Astrocyte of the hippocampus (primary cell): ENCODE measurements at places on chromosomes 13 and 19.

DNA sequence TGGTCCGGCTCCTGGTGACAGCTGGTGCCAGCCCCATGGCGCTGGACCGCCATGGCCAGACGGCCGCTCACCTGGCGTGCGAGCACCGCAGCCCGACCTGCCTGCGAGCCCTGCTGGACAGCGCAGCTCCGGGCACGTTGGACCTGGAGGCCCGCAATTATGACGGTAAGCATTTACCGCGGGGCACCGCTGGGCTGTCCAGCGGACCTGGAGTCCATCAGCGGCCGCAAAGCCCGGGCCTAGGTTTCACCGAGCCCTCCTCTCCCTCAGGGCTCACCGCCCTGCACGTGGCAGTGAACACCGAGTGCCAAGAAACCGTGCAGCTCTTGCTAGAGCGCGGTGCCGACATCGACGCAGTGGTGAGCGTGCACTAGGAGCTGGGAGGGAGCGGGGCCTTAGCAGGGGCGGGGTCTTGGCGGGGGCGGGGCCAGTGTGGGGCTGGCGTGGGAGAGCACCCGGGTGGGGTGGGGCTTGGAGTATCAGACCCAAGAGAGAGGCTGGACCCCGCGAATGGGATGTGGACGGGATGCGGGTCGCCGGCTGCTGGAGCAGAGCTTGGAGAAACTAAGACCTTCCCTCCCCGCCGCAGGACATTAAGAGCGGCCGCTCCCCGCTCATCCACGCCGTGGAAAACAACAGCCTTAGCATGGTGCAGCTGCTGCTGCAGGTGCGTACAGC lies 8.7 kb downstream of the BCL3 start:
- peak; percentile 74 for DNase-seq

- peak; percentile 47 for DNase-seq
Observed at GRCh38 chr13:74288361-74288911, 154.2 kb upstream of the KLF12 start.

DNA sequence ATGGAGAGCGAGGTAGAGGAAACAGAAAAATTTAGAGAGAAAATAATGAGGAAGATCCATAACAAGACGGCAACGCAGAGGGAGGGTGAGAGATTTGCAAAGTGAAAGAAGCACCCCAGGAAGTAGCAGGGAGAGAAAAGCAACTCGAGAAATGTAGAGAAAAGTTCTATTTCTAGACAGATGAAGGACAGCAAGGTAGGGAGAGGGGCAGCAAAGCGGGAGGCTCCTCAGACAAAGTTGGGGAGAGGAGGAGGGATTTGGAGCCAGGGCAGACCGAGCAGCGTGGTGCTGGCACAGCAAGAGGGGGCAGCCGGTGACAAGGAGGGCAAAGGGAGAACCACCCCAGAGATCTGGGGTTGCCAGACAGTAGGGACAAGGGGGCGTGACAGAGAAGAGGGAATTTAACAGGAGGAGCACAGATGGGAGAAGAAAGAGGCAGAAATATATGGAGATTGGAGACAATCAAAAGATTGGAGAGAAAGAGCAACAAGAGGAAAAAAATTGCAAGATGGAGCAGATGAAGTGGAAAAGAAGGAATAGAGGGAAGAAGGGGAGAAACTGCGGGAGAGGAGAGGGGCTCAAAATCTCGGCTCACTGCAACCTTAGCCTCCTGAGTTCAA lies 989 bp downstream of the ZNF766 start:
- peak; percentile 40 for DNase-seq

DNA sequence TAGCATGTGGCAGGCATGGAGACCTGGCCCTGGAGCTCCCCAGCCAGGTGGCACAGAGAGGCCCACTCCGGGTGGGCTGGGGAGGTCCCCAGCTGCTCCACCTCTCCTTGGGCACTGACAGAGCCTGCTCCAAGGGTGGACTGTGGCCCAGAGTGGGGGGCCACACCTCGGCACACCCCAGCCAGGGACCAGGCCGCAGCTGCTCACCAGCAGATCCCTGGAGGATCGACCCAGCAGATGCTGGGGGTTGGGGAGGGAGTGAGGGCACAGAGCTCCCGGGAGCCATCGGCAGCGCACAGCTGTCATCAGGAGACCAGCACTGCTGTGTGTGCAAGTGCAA lies 72.0 kb upstream of the KCTD15 start:
- no peak for DNase-seq

DNA sequence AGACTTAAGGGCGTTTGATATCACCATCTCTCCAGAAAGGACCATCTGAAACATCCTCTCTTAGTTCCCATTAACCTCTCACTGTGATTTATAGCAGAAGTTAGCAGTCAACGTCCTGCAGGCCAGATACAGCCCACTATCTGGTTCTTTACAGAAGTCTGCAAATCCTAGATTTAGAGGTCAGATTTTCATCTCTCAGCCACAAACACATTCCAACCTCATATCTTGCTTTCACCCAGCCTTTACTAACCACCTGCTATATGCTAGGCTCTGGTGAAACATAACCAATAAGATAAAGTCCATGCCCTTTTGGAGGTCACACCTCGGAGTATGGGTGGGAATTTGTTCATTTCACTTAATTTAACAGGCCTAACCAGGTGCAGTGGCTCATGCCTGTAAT lies 76.8 kb upstream of the CACNA1A start:
- DNase-seq, result no peak

- DNase-seq, result no peak
Observed at GRCh38 chr19:10052602-10053360, 33.3 kb upstream of the SHFL start.

DNA sequence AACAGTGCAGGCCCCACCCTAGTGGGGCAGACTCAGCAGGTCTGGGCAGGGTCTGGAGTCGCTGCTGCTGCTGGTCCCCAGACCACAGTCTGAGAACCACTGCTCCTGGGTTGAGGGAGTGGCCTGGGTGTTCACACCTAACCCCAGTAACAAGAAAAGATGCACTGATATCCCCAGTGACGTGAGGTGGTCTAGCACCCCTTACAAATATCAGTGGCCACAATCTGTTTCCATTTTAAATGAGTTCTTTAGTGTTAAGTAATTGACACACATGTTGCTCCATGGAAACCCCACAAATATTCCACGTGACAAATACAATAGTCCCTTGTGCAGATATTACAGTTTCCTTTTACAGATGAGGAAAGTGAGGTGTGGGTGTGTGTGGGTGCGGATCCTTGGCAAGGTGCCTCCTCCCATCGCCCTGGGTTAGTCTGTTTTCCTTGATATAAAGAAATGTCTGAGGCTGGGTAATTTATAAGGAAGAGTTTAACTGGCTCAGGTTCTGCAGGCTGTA lies 96.3 kb upstream of the GPR183 start:
- DNase-seq, result no peak

DNA sequence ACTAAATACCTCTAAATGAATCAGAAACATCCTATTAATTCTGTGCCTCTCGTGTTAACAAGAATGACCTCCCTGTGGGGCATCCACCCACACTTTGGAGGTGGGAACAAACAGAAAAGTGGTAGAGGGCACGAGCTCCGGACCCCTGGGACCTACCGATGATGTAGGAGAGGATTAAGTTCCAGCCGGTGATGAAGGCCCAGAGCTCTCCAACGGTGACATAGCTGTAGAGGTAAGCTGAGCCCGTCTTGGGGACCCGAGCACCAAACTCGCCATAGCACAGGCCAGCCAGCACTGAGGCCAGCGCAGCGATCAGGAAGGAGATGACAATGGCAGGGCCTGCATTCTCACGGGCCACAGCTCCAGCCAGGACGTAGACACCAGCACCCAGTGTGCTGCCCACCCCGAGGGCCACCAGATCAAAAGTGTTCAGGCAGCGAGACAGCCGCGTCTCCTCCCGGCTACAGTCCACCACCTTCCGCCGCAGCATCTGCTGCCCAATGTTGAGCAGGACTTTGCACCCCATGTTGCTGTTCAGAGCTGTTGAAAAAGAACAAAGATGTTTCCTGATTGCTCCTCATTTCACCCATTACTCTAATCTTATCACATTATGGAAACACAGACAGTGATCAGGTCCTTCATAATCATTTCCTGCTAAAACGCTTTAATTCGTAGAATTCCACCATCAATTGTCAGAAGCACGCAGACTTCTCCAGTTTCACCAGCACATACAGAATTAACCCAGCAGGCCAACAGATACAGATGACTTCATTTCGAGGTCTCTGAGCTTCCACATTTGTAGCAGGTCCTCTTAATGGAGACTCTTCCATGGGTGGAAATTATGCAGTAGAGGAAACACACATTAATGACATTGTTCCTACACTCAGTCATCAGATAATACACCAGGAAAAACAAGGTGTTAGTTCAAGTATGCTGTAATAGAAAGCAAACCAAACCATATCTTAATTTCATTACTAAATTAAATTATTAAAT lies 59.5 kb downstream of the SLC7A1 start:
- DNase-seq, result peak; percentile 25

DNA sequence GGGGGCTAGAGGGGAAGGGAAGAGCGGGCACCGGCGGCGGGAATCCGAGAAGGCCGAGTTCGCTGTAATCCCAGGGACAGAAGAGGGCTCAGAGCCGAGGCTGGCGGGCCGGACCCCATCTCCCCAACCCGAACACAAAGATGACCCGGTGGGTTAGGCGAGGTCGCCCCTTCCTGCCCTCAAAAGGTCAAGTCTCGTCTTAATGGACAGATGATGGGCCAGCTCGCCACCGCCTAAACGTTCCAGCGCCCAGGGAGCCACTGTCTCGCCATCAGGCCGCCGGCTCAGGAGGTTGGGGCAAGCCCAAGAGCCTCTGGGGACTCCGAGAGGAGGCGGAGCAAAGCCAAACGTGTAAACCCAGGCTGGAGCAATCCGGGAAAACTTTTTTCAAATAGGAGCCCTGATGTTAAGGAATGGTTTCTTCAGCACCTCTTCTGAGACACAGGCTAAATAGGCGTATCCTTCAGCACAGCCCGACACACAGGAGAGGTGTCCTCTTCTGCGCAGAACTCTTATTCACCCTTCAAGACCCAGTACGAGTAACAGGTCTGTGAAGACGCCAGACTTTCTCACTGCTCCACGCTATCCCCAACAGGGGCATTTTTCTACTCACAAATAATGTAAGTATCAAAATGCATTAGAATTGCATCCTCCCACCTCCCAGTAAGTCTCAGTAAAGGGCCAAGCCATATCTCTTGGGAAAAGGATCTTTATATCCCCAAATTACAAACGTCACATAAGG lies 6.3 kb upstream of the POU4F1 start:
- DNase-seq, result peak; percentile 47

- no peak for DNase-seq
Observed at GRCh38 chr13:44394658-44395057, 21.0 kb downstream of the SERP2 start.

- no peak for DNase-seq
Observed at GRCh38 chr13:31908696-31909411, 122.7 kb upstream of the FRY start.

DNA sequence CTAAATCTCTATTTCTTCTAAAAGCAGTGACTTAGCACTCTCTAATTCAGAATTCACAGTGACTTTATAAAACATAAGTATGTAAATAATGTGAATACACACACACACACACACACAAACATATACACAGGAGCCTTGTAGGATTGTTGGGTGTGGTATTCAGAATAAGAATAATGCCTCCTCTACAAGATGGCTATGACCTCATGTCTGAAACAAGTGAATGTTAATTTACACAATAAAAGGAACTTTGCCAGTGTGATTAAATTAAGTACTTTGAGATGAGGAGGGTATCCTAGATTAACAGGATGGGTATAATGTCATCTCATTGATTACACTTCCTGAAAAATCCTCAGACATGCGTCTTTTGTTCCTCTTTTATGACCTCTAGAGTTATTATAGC lies 234.6 kb downstream of the SLITRK6 start:
- DNase-seq, result no peak

- DNase-seq, result no peak
Observed at GRCh38 chr19:5155586-5156210, 184.9 kb downstream of the PTPRS start.

GRCh38 chr13:51101636-51102235 lies 9.3 kb downstream of the C13orf42 start:
- DNase-seq, result no peak

DNA sequence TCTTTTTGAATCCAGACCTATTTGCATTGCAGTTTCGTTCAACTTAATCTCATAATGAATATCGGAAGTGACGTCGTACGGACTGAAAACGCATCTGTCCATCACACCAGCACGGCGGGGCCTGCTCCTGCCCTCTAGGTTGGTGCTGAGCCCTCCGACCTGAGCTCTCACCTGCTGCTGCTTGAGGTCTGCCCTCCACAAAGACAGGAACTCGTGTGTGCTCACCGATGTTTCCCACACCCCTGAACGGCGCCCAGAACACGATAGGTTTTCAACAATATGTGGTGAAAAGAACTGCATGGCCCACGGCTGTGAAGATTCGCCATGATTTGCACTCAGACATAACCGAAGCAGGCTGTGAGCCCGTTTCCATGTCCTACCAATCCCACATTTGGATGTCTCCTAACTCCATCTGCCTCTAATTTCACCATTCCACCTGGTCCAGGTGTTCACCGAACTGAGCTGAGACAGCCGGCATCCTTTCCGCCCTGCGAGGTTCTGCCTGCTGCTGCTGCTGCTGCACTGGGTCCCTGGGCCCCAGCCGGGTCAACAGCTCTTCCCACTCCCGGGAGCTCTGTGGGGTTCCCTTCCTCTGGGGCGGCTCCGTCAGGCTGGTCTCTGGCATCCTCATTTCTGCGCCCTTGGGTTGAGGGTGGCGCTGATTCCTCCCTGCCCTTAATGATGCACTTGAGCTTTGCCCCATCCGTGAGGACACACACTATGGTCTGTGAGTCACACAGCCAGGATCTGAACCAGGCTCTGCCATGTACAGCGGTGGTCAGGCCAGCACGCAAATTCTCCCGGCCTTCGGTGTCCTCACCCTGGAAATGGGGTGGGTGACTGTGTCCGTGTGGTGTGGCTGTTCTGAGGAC lies 20.9 kb downstream of the GRTP1 start:
- no peak for DNase-seq

GRCh38 chr19:19385896-19386869 lies 19.3 kb upstream of the GATAD2A start:
- no peak for DNase-seq

DNA sequence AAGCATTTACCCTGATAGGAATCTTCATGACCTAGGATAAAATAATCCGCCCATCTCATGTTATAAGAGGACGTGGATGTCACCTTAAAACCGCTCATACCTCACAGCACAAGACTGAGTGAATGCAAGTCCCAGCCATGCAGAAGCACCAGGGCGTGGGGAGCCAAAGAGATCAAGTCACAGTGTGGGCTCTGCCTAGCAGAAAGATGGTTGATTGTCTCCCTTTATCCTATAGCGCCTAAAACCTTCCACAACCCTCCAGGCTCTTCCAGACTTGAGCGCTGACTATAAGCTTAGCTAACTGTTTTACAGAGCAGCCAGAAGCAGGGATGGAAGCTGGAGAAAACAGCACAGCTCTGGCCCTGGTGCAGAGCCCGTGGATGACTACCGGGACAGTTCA lies 6.8 kb upstream of the ANKRD10 start:
- DNase-seq, result no peak
